ENCODE measurements at places on chromosomes 13 and 19.

- peak; percentile 75 for DNase-seq
Measured at GRCh38 chr19:44800461-44800860, 8.4 kb upstream of the BCAM start.

GRCh38 chr19:38358071-38358470, 16.3 kb upstream of the PSMD8 start:
- DNase-seq, result no peak

- DNase-seq, result peak; percentile 2
Measured at GRCh38 chr19:54390942-54391577, 24.2 kb upstream of the TTYH1 start.

DNA sequence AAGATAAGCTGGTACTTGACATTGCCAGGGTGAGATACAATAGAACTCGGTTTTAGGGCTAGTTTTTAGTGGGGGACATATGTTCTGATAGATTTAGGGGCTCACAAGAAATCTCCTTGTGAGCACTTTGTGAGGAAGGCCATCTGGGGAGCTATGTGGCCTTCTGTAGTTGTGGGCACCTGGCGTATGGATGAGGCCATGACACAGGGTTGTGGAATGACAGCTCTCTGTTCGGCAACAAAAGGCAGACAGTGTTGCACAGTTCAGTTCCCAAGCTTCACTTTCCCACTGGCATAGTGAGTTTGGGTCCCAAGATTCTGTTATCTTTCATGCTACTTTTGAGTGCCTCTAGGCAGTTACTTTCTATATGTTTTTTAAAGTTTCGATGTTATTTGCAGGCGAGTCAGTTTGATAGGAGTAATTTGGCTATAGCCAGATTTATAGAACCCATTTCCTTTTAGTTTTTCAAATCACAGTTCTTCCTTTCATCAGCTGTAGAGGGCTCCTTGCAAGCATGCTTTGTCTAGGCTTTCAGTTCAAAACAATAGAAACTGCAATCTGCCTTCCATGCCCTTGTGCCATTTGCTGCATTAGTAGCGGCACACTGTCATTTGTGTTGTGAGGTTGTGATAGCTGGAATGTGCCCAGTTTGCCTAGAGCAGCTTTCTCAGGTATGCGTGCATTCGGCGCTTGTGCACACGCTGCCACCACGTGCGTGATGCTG, 70.6 kb upstream of the TEX29 start:
- DNase-seq, result no peak

DNA sequence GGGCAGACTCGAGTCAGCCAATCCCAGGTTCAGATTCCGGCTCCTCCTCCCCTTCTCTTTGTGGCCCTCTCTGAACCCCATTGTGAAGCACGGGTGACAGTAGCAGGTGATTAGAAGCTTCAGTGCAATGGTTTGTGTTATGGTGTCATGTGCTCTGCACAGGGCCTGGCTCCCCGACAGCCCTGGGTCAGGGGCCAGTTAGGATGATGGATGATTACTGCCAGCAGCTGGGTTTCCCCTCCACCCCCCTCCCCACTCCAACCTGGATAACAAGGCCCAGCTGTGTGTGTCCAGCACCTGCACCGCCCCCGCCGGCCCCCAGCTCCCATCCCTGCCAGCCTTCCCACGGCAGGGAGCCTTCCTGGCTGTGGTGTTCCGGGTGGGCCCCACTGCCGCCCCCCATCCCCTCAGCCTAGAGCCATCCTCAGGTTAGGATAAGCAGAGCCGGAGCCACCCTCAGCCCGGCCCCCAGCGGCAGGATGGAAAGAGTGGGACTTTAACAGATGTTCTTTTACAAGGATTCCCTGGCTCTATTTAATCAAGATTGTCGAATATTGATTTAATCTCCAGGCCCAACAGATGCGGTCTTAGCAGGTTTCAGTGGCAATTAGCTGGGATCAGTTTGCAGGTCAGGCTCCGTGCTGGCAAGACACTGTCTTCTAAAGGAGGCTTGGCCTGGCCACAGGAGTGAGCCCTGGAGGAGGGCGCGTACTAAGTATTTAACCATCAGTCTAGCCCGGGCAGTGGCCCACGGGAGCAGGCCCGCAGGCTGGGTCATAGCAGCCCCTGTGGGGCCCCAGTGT, 156.2 kb downstream of the SIPA1L3 start:
- peak; percentile 95 for DNase-seq

GRCh38 chr13:104106705-104107393, 1040.6 kb upstream of the SLC10A2 start:
- no peak for DNase-seq

DNA sequence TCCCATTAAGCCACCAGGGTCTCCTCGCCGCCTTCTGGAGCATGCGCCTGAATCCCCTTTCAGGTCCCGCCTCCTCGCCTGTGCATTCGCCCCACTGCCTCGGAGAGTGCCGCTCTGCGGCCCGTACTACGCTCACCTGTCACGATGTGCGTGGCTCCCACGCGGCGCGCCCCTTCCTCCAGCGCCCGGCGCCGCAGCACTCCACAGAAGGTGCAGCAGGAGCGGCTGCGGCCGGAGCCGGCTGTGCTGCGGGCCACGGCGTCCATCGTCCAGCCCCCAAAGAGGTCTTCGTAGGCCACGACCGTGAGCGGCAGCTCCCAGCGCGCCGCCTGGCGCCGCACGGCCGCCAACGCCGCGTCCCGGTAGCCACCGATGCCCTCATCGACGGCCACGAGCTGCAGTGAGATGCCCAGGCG, 4.3 kb downstream of the CTU1 start:
- no peak for DNase-seq

DNA sequence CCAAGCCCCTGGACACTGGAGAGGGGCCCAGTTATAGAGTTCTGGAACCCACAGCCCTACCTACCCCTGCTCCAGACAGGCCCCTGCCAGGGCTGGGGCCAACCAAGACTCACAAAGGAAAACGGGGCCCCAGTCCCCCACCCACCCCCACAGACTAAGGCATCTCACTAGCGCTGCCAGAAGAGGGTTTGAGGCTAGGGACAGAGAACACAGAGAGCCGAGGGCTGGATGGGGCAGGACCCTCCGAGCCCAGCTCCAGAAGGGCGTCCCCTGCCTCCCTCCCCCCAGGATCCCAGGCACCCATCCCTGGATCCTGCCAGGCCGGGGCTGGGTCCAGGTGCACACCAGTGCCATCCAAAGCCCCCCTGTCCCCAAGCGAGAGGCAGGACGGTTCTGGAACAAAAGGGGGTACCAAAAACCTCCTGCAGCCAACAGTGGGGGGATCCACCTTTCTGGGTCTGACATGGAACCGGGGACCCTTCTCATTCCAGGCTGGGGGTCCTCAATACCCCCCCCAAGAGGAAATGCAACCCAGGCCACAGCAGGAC, 4.4 kb upstream of the REXO1 start:
- DNase-seq, result no peak

GRCh38 chr13:63680704-63681103, 2265.1 kb upstream of the PCDH20 start:
- no peak for DNase-seq

DNA sequence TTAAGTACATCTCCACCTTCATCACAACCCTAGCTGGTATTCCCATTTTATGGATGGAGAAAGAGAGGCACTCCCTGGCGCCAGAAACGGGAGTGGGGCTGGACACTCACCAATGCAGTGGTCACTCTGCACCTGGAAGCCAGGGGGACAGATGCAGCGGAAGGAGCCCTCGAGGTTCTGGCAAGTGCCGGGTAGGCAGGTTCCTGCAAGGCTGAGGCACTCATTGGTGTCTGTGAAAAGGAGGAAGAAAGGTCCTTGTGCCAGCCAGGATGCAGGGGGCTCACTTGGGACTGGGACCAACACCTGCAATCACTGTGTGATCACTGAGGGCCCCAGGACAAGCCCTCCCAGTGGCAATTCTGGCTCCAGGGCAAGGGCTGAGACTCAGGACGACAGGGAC, 41.8 kb downstream of the CCL25 start:
- DNase-seq, result no peak

DNA sequence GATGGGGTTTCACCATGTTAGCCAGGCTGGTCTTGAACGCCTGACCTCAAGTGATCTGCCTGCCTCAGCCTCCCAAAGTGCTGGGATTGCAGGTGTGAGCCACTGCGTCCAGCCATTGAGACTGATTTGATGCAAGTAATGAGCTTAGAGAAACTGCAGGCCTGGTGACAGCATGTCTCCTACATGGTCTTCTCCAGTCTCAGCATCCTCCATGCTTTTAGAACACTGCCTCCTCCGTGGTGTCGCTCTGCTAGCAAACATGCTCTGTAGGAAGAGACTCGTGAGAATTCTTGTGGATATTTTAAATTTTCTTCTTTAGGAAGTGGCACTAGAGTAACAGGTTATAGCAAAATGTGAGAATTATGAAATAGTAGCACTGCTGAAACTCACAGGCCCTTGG, 37.1 kb downstream of the TPT1 start:
- no peak for DNase-seq

DNA sequence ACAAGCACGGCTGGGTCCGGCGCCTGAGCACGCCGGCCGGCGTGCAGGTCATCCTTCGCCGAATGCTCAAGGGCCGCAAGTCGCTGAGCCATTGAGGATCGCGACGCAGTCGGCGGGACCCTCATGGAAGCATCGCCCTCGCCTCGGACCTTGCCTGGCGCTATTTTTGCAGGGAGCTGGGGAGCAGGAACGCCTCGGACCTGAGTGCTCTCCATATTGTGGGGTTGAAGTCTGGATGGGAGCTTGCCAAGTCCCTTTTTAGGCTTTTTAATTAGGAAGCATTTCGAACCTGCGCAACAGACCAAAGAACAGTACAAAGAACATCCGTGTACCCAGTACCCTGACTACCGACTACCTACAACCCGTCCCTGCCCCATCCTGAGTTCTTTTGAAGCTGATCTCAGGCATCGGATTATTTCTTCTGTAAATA, 628 bp downstream of the MRPL34 start:
- no peak for DNase-seq

DNA sequence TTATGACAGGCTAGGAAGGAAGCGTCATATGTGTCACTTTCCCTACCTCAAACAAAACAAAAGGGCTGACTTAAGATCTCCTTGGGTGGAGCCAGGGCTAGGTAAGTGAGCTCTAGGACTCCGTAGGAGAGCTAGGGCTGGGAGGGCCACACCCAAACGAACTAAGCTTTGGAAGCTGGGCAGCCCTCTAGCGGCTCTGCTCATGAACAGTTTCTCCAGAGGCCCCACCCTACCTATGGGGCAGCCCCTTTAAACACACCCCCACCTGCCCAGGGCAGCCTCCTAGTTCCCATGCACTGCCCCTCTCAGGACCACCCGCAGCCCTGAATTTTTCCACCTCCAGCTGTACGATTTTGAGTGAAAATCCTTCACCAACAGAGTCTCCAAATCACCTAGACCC, 3.5 kb downstream of the PEG3 start:
- DNase-seq, result no peak

- no peak for DNase-seq
Measured at GRCh38 chr19:39507715-39508364, 7.1 kb upstream of the SELENOV start.
